Naive thymus-derived CD4-positive, alpha-beta T cell (primary cell): ENCODE measurements at places on chromosomes 7 and 10. TPM values are rescaled to one million over a fixed set of nuclear protein-coding genes. Genes with fewer than 3 reads are reported as not detected.

- DNase-seq, result no peak
Observed at GRCh38 chr7:15368653-15369052, 193.2 kb downstream of the AGMO start.

DNA sequence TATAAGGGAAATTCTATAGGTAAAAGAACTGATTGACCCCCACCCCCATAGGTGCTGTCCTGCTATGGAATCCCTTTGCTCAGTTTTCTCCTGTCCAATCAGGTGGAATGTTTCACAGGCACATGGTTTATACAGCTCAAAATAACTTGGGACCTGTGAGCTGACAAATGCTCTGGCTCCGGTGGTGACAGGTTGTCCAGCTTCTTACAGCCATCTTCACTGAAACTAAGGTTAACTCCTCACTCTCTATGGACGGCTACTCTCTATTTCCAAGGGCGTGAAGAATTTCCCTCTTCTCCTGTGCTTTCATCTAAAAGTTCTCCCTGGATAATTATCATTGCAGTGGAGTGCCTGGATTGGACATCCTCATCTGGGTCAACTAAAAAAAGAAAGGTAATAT lies at the start of gene MYPN:
Gene MYPN, plus strand, starts transcription at position 158 of the 400 bp plus-strand sequence. CDS start 11,951 bp downstream, outside the sequence.
- DNase-seq, result no peak

GRCh38 chr10:18822156-18822555 lies 162.9 kb downstream of the ARL5B start:
- no peak for DNase-seq

GRCh38 chr10:7264313-7264756 lies 146.5 kb downstream of the SFMBT2 start:
- no peak for DNase-seq

The INA gene
- not detected for total RNA-seq

- no peak for DNase-seq
Observed at GRCh38 chr7:8082762-8083161, 114.2 kb downstream of the GLCCI1 start.

The HOXA13 gene
- not detected for total RNA-seq

The PPP1R3C gene
- total RNA-seq, result 0.15 TPM in 1 of 2 replicates, not detected in the other

The ACBD7 gene
- total RNA-seq, result 1.5 and 1.7 TPM in 2 replicates

- no peak for DNase-seq
Observed at GRCh38 chr7:121123032-121123431, 134.5 kb downstream of the CPED1 start.

The GATA3 gene
- 33.4 TPM for total RNA-seq

- no peak for DNase-seq
Observed at GRCh38 chr7:120273476-120273975, 551 bp downstream of the KCND2 start.

- no peak for DNase-seq
Observed at GRCh38 chr7:150524018-150524417, 9.3 kb downstream of the GIMAP7 start.

The PLXNA4 gene
- 4.5 TPM for total RNA-seq

DNA sequence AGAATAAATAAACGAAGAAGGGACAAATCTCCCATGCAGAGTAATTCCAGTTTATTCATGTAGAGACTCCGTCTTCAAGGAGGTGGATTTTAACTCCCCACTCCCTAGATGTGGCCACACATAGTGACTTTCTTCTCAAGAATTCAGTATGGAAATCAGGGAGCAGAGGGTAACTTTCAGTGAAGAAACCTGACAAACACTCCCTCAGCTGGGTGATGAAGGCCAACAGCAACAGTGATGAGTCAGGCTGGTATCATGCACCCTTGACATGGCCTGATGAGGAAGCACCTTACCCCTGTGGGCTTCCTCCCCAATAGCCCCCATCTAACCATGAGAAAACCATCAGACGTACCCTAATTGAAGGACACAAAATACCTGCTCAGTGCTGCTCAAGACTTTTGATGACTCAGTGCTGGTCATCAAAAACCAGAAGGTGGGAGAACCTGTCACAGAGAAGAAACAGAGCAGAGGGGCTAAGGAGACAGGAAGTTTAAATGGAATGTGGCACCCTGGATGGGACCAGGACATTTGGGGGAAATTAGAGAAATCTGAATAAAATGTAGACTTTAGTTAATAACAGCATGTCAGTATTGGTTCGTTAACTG lies 50.6 kb downstream of the ADAMTS14 start:
- no peak for DNase-seq

The PDE6C gene
- total RNA-seq, result not detected

DNA sequence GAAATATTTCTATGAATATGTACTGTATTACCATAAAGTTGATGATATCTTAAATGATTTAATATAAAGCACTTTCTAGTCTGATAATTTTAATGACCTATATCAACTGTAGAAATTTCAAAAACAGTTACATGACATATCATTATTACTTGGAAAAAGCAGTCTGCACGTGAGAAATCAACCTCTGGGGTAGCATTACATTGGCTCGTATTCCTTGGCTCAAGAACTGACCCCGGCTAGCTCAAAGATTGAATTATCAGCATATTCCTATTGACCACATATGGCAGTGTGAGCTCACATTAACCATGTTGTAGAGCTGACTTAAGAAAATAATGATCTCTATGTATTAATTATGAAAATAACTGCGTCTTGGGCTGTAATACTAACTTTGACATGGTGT lies 139.3 kb downstream of the PTN start:
- no peak for DNase-seq

GRCh38 chr10:120715171-120715570 lies 136.0 kb upstream of the WDR11 start:
- DNase-seq, result no peak

GRCh38 chr10:44870031-44870430 lies 41.1 kb upstream of the TMEM72 start:
- DNase-seq, result no peak

The TMEM236 gene
- total RNA-seq, result not detected

The HYAL4 gene
- total RNA-seq, result not detected

The ITPRIP gene
- 22.1 and 27.8 TPM in 2 replicates for total RNA-seq

The SPDYE5 gene
- 0.57 TPM for total RNA-seq

- no peak for DNase-seq
Observed at GRCh38 chr10:21832821-21833130, 170.8 kb downstream of the DNAJC1 start.
